Nephron progenitor cell (in vitro differentiated cells): ENCODE measurements at places on chromosomes 16 and 17.

GRCh38 chr16:84610376-84610775 is 7.5 kb downstream of the COTL1 start:
- DNase-seq, result no peak

GRCh38 chr17:32285306-32285705 is 19.7 kb downstream of the RHBDL3 start:
- no peak for DNase-seq

DNA sequence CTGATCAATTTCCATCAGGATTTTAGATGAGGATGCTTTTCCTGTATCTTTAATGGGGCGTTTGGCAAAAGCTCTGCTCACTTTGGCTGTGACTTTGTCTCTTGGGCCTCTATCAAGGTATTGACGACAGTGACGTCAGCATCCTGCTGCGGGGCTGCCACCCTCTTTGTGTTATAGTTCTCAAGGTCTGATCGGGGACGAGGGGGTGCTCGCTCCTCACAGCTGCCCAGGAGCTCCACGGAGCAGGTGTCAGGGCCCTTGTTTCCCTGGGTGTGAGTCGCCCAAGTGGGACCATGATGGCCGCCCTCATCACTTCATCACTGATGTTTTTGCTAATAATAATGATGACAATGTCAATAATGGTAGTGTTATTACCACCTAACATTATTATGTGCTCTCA is 65.4 kb downstream of the CMIP start:
- no peak for DNase-seq

DNA sequence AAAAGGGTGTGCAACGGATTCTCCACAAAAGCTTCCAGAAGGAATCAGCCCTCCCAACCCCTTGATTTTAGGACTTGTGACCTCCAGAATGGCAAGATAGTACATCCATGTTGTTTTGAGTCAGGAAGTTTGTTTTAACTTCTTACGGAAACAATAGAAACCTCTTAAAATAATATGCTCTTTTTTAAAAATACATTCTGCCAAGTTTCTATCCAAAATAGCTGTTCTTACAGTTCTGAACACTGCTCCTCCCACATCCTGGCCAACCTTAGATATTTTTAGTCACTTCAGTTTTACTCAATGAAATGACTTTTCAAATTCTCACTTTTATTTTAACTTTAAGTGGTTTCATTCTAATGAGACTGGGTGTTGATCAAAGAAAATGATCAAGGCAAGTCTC is 156.4 kb downstream of the ZNF18 start:
- no peak for DNase-seq

DNA sequence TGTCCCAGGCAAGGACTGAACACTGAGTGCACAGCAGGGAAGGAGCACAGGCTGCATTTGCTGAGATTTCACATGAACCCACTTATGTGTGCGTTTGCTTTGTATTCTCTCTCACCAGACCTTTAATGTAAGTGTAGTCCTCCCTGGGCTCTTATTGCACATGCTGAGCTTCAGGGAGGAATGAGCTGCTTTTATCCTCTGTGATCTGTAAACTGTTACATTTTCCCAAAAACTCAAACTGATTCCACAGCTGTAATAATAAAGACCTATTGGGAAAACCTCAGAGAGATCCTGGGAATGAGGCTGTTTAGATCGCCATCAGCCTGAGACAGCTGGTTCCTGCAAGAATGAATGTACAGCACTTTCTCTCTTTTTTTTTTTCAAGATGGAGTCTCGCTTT is 53.6 kb upstream of the ADORA2B start:
- no peak for DNase-seq

DNA sequence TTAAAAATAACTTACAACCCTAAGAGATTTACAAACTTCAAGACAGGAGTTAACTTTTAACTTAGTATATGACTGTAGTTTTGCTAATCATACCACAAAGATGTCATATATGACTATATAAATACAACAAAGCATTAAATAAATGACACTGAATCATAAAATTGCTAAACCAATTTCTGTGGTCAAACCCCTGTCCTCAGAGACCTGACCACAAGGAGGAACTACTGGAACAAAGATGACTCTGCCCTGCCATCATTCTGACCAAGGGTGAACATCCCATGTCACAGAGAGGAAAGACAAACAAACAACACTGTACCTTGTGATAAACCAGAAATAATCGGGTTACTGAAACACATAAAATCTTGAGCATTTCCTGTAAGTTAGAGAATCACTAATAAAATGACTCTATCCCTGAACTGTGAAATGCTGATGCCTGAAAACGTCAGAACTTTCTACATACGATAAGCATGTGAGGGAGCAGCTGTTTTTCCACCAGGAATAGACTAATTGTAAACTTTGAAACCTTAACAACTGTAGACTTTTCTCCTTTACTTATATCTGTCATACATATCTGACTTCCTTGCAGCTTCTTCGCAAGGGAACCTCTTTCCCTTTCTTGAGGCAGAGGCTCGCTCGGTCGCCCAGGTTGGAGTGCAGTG is 47.9 kb downstream of the WDR59 start:
- DNase-seq, result no peak

GRCh38 chr17:71232801-71233559 is 887.8 kb upstream of the SOX9 start:
- DNase-seq, result no peak

GRCh38 chr17:79658811-79659207 is 48.0 kb upstream of the RBFOX3 start:
- DNase-seq, result peak; percentile 55

GRCh38 chr16:81945665-81946064 is 65.6 kb downstream of the SDR42E1 start:
- no peak for DNase-seq

DNA sequence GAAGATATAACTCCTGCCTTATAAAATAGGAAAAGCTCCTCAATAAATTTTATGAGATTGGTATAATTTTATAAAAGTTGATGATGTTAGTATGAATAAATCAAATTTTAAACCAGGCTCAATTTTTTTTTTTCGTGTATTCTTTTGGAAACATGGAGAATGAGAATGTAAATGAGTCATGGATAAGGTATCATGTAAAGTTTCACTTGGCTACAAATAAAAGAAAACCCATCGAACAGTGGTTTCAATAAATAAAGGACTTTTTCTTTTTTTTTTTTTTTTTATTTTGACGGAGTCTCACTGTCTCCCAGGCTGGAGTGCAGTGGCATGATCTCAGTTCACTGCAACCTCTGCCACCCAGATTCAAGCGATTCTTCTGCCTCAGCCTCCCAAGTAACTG is 67.3 kb downstream of the PHKB start:
- DNase-seq, result no peak

GRCh38 chr16:60902114-60902513 is 1134.1 kb downstream of the CDH8 start:
- DNase-seq, result no peak

DNA sequence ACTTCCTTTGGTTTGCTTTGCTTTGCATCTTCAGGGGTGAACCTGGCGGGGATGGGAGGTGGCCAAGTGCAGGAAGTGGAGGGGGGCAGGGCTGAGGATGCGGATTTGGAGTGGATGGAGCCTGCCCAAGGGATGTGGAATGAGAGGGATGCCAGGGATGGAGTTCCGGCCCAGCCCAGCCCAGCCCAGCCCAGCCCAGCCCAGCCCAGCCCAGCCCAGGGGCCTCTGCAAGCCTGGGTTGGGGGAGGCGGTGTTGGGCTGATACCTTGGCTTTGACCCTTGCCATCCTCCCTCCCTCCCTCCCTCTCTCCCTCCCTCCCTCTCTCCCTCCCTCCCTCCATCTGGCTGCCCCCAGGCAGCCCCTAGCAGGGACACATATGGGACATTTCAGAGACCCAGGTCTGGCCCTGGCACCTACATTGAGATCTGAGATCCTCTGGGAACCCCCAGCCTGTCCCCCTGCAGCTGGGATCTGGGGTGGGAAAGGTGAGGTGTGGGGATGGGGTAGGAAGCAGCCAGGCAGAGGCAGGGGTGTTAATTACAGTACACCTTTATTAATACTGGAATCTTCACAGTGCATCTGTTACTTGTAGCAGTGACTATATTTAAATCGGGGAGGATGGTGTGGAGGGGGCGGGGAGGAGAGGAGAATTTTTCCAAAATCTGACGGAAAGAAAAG is 14.5 kb downstream of the IL34 start:
- DNase-seq, result no peak

DNA sequence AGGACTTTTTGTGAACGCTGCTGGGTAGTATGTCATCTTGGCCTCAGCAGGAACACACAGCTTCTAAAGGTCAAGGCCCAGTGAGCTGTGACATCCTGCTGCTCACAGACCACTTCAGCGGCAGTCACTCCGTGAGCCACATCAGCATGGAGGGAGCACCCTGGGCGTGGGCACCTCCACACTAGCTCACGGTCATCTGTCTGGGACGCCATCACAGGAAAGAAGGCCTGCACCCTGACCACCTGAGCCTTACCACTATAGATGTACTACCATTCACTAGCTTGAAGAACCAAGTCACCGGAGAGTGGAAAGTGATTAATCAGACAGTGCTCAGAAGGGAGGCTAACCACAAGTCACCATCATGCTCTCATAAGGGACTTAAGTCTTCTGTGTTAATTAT is 3.3 kb downstream of the AXIN1 start:
- no peak for DNase-seq

DNA sequence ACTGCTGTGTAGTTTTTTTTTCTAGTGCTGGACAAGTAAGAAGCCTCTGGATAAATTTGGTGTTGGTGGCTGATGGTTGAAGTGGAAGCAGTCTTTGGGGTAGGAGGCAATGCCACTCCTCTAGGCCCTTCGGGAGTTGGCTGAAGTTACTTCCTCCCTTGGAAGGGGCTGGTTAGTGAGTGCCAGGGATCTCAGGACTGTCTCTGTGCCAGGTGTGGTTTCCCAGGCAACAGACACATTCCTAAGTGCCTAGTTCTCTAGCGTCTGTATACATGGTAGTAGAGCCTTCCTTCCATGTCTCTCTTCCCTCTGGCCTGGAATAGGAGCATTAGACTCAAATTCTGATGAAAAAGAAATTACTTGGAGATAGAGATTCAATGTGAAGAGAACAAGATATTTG is 15.3 kb downstream of the TMEM98 start:
- no peak for DNase-seq

- DNase-seq, result no peak
Measured at GRCh38 chr17:37084372-37084771, 135.6 kb downstream of the AATF start.

DNA sequence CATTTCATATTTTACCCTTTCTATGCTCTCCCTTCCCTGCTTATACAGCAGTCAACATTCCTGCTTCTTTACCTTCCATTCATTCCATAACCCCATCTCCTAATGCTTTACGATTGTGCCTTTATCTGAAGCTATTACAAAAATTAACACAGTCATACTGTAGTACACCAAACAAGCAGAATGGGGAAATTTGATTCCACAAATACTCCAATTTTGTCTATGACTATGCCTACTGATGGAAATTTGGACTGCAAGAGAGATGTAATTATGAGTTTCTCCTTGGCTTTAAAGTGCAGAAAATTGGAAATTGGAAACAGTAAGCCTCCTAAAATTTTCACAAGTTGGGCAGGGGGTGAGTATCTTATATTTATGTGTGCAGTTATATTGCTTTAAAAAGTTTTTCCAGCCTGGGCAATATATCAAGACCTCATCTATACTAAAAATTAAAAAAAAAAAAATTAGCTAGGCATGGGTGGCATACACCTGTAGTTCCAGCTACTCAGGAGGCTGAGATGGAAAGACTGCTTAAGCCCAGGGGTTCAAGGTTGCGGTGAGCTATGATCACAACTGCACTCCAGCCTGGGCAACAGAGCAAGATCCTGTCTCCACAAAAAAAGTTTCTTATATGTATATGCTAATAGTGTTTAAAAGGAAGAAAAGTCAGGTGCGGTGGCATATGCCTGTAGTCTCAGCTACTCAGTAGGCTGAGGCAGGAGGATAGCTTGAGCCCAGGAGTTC is 3.0 kb downstream of the APPBP2 start:
- DNase-seq, result no peak

GRCh38 chr17:70699408-70699807 is 530.1 kb downstream of the KCNJ2 start:
- no peak for DNase-seq

DNA sequence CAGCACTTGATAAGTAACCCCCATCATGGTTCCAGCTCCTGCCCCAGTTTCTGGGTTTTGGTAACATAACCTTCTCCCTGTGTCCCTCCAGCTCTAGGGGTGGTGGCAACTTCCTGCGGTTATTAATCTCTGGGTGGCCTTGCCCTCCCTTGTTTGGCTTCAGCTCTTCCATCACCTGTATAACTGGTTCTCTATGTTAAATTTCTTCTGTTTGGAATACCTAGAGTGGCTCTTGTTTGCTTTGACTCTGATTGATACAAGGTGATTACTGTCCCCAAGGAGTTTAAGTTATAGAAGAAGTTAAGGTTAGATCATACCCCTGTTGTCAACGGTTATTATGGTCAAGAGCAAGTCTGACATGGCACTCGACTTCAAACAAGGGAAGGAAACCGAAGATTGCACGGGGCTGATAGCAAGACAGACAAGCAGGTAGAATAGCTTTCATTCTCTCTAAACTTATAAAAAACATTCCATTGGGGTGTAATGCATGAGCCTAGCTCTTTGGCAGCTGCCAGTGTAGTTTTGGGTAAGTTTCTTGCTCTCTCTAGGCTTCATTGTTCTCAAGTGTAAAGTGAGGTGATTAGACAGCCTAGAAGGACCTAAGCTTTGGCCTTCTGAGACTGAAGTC is 11.0 kb upstream of the CCR7 start:
- no peak for DNase-seq

DNA sequence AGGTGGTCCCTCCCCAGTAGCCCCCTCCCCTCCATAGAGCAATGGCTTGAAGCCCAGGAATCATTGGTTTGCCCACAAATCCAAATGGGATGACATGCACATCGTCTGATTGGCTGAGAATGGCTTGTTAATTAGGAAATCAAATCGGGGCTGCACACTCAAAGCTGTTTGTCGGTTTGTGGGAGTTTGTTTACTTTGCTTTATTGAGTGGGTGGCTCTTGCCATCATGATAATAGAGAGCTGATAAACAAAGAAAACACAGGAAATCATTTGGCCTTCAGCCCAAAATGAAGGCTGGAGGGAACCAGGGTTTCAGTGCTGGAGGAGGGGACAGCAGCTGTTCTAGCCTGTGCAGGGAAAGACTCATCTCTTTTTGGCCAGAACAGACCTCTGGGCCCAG is 316.3 kb downstream of the CBLN1 start:
- DNase-seq, result no peak

DNA sequence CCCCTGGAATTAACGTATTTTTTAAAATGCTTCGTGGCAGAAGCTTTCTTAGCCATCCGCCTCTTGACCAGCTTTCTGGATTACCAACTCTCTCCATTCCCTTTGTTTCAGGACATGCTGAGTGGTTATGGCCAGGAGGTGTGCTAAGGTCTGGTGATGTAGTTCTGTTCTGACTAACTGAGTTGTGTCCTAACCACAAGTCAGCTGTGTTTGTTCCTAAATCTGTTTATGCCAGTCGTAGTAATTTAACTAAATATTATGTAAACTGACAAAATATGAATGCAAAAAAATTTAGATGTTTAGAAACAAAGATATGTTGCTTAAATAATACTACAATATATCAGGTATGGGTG is 61.6 kb downstream of the MRTFB start:
- DNase-seq, result no peak

DNA sequence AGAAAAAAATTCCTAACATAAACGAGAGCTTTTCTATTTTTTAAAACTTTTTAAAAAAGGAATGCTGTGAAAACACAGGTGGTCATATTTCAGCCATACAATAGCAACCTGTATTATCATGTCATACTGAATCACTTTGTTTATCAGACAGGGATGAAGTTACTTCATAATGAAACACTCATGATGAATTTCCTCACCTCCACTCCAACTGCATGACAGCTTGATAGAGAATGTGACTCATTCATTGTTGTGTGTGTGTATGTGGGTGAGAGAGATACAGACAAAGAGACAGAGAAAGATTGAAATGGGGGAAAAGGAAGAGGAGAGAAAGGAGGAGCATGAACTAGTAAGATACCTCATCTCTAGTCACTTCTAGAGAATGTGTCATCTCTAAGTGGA is 109.0 kb downstream of the SYCE1L start:
- no peak for DNase-seq
